Left hindlimb (tissue), 1 donor: ENCODE measurements at places on chromosomes 1 and 21.

DNA sequence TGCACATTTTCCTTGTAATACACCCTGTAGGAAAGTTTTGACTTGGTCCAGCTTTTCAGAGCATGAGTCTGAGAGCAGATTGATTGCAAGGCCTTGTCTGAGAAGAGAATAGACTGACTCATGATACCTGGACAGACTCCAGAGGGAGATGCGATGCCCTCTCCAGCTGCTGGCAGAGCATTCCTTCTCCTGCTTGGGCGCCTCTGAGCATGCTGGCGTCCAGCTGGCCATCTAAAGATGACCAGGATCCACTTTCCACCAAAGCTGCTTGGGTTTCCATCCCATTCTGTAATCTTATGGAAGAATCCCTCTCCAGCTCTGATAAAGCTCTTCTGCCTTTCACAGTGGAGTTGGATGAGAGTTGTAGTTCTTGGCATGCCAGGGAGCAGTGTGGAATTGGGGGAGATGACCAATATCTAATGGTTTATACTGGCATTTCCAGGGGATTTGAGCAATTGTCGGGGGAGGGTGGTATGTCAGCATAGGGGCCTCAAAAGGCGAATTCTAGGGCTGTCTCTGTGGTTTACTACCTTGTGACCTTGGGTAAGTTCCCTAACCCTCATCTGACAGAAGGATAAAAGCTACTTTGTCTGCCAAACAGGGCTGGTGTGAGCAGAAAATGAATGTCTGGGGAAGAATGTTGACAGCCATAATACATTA lies 19.5 kb downstream of the SZRD1 start:
- DNase-seq = no peak

DNA sequence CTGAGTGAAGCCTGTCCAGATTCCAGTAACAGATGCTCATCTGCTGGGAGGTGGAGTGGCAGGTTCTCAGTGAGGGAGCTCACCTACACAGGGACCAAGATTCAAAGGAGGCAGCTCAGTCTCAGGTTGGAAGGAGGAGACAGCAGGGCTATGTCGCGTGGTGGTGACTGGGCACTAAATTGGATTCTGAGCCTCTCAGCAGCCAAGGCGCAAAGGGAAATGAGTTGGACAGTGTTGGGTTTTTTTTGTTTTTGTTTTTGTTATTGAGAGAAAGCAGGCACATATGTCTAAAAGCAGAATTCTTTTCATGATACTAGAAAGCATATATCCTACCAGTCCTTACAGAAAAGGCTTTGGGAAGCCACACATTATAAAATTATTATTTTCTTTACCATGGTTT lies 26.2 kb downstream of the UMODL1 start:
- no peak for DNase-seq

GRCh38 chr1:226476648-226477319 lies 68.9 kb upstream of the PARP1 start:
- no peak for DNase-seq

DNA sequence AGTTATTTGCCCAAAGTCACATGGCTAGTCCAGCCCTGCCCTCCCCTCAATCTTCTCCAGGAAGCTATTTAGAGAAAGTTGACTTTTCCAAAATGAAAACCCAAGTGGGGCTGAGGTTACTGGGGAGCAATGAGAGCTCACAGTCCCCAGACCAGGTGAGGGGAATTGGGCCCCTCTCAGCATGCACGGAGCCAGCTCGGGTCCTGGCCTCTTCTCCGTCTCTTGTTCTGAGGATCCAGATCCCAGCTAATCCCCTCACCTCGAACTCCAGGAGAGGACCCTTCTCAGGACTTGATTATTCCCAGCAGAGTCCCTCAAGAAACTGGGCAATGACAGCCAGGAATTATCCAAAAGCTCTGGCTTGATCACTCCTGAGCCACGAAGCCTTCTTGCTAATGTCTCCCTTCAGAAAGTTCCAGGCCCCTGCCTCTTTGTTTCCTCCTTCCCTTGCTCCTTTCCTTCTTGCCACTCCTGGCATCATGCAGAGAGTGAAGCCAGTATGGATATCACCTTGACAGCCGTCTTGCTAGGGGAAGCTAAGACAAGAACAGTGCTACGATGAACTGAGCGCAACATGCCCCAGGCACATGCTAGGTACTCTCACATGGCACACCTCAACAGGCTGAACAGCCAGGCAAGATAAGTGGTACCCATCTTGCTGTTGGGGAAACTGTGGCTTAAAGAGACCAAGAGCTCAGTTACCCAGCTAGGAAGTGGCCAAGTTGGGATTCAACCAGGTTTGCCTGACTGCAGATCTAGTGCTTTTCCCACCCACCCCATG lies 51.9 kb downstream of the KLHDC7A start:
- no peak for DNase-seq

DNA sequence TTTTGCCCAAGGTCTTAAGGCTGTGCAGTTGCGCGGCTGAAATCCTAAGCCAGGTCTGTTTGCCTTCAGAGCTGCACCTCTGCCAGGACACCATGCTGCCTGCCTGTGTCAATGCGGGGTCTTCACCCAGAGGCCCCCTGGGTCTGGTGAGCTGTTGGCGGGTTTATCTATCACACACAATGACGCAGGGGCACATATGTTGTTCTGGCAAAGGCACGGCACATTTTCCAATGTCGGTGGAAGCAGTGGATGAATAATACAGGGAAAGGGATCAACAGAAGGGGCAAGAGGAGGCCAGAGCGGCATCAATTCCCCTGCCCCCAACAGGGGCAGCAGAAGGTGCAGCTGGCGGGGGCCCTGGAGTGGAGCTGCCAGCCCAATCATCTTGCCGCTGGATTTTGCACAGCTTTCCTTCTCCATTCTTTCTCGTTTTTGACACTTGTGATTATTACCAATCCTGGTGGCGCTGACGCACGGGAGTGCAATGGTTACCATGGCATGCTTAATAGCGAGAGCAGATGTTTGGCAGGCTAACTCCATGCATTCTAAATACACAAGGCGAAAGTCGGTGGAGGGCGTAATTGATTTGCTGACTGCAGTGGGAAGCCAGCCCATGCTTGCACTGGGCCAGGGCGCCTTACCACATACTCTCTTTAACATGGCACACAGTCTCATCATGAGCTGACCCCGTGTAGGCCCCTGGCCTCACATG lies 45.8 kb upstream of the CYP2J2 start:
- peak; percentile 81 for DNase-seq

GRCh38 chr1:218312509-218312908 lies 27.4 kb downstream of the RRP15 start:
- no peak for DNase-seq

DNA sequence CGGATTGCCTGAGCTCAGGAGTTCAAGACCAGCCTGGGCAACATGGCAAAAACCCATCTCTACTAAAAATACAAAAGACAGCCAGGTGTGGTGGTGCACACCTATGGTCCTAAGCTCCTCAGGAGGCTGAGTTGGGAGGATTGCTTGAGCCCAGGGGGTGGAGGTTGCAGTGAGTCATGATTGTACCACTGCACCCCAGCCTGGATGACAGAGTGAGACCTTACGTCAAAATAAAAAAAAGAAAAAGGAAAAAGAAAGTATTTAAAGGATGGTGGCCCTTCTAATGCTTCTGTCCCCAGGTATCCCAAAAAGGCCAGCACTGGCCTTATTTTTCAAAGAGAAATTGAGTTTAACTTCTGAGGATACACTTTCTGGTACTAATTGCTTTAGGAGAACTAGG lies 1.7 kb downstream of the IKBKE start:
- DNase-seq = no peak

DNA sequence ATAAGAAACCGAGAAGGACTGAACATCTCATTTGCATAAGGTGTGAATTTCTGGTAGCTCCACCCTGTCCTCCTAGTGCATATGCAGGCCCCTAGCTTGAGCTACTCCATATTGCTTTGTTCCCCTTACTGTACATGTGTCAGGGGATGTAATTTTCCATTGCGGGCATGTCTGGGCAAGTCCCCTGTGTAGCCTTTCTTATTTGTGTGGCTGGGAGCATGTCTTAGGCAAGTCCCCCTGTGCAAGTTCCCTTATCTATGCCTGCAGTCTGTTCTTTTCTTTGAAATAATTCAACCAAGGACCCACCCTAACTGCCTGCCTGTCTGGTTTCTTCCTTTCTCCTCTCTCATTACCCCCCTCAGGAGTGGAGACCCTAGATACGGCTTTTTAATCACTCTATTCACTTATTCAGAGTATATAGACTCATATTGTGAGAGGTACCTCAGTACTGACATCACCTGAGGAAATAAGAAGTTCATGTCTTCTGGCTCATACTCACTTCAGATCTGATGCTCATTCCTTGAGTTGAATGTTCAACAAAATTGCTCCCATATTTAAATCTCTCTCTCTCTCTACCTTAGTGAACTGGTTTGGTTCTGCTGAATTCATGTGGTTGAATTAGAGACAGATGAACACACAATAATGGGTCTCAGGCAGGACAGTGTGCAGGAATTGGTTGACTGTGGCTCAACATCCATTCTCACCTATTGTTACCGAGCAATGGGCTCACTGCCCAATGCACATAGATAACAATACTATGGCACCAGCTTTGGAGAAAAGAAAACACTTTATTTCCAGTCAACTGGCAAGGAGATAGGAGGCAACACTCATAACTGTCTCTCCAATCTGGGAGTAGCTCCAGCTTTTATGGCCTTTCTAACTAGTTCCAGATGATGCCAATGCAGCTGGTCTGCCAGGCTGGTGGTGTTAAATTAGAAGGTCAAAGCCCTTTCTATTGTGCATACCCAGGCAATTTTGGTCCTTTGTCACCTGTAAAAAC lies 27.9 kb upstream of the NPL start:
- no peak for DNase-seq

DNA sequence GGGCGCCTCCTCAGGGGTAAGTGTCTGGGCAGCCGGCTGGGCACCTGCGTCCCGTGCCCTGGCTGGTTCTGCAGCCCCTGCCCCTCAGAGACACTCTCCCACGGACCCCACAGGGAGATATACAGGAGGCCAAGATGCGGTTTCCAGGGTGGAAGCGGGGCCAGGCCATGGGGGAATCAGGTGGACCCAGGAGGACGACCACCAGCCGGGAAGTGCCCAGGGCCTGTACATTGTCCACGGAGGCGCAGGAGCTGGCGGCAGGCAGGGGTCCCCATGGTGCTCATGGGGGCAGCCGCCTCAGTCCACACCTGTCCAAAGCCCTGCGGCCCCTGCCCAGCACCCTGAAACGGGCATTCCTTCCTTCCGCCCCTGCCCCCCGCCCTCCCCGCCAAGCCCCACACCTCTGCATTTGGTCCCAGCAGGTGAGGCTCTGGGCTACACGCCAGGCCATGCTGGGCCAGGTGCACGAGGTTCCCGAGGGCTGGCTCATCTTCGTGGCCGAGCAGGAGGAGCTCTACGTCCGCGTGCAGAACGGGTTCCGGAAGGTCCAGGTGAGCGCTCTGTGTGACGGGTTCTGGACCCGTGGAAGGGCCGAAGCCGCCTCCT lies 36.7 kb downstream of the SLC19A1 start:
- no peak for DNase-seq

GRCh38 chr1:8763888-8764287 lies 53.6 kb downstream of the RERE start:
- no peak for DNase-seq

DNA sequence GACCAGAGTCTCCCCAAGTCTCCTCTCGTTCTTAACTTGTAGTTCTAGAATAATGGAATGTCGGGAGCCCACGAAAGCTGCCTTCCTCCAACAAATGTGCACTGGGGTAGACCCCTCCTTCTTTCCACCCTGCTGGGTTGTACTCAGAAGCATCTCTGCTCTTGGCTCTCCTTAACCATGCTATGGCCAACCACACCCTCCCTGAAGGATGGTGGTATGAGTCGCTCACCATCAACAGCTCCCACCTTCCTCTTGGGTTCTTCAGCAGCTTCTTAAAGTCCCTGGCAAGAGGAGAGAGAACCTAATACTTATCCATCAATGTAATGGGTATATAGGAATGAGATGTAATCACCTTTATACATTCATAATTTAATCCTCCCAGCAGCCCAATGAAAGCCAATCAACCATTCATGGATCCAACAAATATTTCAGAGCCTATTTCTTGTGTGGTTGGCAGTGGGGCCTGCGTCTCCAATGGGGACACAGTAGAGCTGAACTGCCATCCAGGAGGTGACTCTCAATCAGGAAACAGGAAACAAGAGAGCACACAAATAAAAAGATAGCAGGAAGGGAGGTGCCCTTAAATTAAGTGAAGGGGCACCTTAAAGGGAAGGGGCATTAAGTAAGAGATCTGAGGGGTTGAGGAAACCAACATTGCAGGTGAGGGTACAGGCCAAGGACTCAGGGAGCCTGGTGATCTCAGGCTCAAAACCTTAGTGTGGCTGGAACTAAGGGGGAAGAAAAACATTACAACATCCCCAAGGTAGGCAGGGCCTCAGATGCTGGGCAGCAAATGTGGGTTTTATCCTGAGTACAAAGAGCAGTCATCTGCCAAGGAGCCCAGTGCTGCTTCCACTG lies 64.4 kb upstream of the ETS2 start:
- no peak for DNase-seq

DNA sequence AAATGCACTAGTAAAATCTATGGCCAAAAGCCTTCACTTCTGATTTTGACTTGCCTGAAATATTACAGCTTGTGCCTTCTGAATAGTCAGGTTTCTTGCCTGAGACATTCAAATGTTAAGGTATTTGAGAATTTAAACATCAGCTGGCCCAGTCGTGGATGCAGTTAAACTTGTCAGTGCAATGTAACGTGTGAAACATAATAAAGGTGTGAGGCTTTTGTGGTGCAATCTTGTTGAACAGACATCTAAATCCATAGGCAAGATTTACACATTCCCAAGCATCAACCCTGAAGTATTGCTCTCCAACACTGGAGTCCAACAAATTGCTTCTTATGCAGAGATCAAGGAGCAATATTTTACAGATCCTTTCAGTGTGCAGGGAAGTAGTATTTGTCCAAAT lies 4.4 kb downstream of the CCN1 start:
- no peak for DNase-seq

DNA sequence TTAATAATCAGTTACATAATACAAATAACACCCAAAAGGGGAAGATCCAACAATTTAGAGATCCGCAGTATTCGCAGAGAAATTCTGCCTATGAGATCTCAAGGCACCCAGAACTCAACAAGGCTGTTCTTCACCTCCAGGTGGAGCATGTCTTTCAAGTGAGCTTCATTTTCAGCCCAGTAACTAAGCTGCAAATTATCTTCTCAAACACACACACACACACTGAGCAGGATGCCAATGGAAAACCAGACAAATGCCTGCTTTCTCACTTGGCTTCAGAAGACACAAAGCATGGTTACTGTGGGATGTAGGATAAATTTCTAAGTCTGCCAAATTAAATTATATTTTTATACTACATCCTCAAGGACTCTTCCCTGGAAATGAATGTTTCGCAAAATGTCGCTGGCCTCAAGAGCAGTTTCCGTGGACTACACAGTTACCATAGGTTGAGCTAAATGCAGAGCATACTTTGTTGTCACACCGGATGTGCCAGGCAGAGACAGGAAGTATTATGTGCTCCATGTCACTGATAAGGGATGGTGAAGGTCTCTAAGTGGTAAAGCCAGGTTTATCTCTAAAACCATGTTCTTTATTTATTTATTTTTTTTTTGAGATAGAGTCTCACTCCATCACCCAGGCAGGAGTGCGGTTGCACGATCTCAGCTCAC lies 30.3 kb downstream of the UBR4 start:
- no peak for DNase-seq
